Progenitor cell of endocrine pancreas (in vitro differentiated cells): ENCODE measurements at places on chromosomes 7 and 10.
A peak's percentile ranks its signal among the peaks of the same experiment; 100 is the strongest.

DNA sequence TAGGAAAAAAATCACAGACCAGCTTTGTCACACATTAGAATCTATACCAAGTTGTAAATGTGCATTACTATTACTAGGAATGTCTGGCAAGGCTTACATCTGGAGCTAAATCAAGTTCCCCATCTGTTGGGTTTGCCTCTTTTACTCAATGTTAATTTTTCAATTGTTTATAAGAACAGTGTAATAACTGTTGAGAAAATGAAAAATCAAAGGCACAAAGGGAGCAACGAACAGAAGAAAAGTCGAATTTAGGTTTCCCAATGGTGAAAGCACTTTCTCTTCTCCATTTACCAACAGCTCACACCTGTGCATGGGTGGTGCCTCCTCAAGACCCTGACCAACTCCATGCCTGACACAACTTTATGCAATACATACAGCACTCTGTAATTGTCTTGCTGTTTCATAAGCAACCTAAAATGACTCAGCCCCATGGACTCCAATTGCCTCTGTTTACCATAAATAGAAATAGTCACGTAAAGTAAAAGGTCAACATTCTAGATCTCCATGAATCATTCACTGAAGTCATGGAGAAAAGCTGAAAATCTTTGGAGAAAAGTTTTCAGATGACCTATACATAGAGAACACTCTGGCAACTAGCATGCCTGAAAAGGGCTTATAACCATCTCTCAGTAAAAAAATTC lies 95.5 kb upstream of the KCNIP2 start:
- no peaks in the 10 kb centered on the region for H3K27me3 ChIP-seq
- no peak overlapping the region for H3K4me3 ChIP-seq
- H3K4me1 ChIP-seq: peaks cover 1% of the 10 kb centered on the region
- peaks cover 4% of the 10 kb centered on the region for H3K36me3 ChIP-seq
- no peak for DNase-seq

DNA sequence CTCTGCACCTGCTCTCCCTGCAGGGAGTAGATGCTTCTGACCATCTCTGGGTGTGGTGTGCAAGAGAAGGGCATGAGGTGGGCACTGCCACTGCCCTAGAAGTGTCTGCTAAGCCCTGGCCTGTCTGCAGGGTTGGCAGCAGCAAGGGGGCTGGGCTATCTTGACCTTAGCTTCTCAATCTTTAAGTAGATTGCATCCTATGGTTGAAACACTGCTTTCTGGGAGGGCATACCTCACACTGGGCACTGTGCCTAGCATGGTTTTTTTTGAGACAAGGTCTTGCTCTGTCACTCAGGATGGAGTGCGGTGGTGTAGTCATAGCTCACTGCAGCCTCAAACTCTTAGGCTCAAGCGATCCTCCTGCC lies 54.9 kb downstream of the CLIP2 start:
- DNase-seq: no peak
- no peak overlapping the region for H3K4me3 ChIP-seq
- H3K4me1 ChIP-seq: no peaks in the 10 kb centered on the region
- H3K27me3 ChIP-seq: no peaks in the 10 kb centered on the region
- H3K36me3 ChIP-seq: peaks cover 9% of the 10 kb centered on the region
- H3K27ac ChIP-seq: no peak overlapping the region

DNA sequence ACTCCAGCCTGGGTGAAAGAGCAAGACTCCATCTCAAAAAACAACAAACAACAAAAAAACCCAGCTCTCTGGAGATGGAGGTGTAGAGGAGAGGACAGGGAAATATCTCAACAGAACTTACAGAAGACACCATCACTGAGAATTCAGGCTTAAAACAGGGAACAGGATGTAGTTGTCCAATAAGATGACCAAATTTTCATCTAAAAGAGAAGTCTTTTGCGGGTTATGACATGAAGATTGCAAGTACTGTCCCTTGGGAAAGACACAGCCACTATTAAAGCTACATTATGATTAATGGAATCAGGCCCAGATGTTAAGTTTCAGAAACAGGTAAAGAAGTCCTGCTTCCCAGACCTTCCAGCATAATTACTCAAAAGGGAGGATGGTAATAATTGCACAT lies 235.2 kb upstream of the NRP1 start:
- H3K27me3 ChIP-seq: peaks cover 4% of the 10 kb centered on the region
- H3K4me3 ChIP-seq: no peak overlapping the region
- H3K27ac ChIP-seq: no peak overlapping the region

GRCh38 chr10:137031-137430 lies 1.8 kb downstream of the ZMYND11 start:
- H3K4me3 ChIP-seq: peak overlapping the region; percentile 84
- H3K36me3 ChIP-seq: no peaks in the 10 kb centered on the region
- no peaks in the 10 kb centered on the region for H3K27me3 ChIP-seq
- H3K27ac ChIP-seq: no peak overlapping the region
- peaks cover 44% of the 10 kb centered on the region for H3K4me1 ChIP-seq
- DNase-seq: no peak

DNA sequence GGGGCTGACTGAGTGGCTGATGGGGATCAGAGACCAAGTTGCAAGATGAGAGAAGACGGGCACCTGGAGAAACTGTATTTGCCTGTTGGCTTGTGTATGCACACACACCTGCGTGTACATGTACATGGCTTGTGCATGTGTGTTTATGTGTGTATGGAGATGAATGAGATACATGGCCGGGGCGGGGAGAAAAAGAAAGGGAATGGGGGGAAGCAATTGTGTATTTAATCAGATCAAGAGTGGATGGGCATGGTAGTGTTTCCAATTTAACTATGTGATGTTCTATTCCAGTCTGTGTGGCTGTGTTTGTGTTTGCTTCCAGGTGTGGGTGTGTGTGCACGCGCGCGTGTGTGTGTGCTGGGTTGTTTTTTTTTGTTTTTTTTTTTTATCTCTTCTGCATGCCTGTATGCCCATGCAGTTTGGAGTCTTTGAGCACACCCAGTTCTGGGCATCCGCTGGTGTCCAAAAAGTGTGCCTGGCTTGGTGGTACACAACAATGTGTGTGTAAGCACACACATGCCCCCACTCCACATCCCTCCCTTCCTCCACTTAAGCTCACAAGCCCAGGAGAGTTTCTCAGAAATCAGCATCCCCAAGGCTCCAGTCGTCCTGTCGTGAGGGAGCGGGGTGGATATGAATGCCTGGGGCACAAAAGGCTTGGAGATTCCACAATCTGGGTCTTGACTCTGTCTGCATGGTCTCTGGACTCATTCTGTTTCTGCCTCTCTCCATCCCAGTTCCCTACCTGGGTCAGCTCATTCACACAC lies 2.5 kb upstream of the VGF start:
- H3K36me3 ChIP-seq: no peaks in the 10 kb centered on the region
- H3K4me3 ChIP-seq: no peak overlapping the region
- H3K27me3 ChIP-seq: peaks cover 74% of the 10 kb centered on the region
- H3K27ac ChIP-seq: peak overlapping the region; percentile 72
- H3K4me1 ChIP-seq: peaks cover 9% of the 10 kb centered on the region

GRCh38 chr7:35768346-35768745 lies 32.5 kb upstream of the SEPTIN7 start:
- H3K4me3 ChIP-seq: no peak overlapping the region
- H3K4me1 ChIP-seq: no peaks in the 10 kb centered on the region
- no peaks in the 10 kb centered on the region for H3K27me3 ChIP-seq
- no peak for DNase-seq

DNA sequence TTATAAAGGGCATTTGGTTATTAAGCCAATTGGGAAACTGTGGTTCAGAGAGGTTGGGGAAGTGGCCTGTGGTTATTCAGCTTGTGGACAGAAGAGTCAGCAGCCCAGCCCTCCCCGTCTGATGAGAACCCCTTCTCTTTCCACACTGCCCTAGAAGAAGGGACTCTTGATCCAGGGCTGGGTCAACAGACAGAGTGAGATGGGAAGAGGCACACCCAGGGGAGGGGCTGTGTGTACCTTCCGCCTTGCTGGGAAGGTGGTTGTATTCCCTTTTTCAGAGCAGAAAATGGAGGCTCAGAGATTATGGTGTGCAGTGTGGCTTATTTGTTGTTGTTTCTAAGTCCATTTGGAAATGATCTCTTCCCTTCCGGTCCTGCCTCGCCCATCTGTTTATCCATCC lies 103.4 kb downstream of the GRK5 start:
- H3K4me3 ChIP-seq: no peak overlapping the region
- H3K4me1 ChIP-seq: peaks cover 16% of the 10 kb centered on the region
- H3K36me3 ChIP-seq: no peaks in the 10 kb centered on the region
- DNase-seq: no peak

GRCh38 chr10:85458324-85458723 lies 908.3 kb downstream of the GRID1 start:
- no peak for DNase-seq
- no peaks in the 10 kb centered on the region for H3K4me1 ChIP-seq
- H3K4me3 ChIP-seq: no peak overlapping the region
- no peaks in the 10 kb centered on the region for H3K36me3 ChIP-seq

- DNase-seq: no peak
- no peak overlapping the region for H3K27ac ChIP-seq
- H3K4me1 ChIP-seq: peaks cover 5% of the 10 kb centered on the region
- no peak overlapping the region for H3K4me3 ChIP-seq
Measured at GRCh38 chr7:8254215-8254614, 7.8 kb downstream of the ICA1 start.

DNA sequence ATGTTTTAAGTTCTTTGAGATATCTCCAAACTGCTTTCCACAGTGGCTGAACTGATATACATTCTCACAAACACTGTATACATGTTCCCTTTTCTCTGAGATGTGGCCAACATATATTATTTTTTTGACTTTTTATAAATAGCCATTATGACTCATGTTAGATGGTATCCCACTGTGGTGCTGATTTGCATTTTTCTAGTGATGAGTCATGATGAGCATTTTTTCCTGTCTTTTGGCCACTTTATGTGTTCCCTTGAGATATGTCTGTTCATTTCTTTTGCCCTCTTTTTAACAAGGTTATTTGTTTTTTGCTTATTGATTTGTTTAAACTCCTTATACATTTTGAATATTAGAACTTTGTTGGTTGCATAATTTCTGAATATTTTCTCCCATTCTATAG lies 1055.1 kb downstream of the NXPH1 start:
- H3K4me1 ChIP-seq: peaks cover 3% of the 10 kb centered on the region
- no peaks in the 10 kb centered on the region for H3K27me3 ChIP-seq
- peaks cover 1% of the 10 kb centered on the region for H3K36me3 ChIP-seq
- no peak for DNase-seq
- H3K27ac ChIP-seq: no peak overlapping the region

- no peak for DNase-seq
- no peak overlapping the region for H3K27ac ChIP-seq
- H3K27me3 ChIP-seq: peaks cover 7% of the 10 kb centered on the region
- no peak overlapping the region for H3K4me3 ChIP-seq
- H3K36me3 ChIP-seq: peaks cover 13% of the 10 kb centered on the region
Measured at GRCh38 chr7:5441840-5442503, 18.3 kb upstream of the TNRC18 start.

- H3K27ac ChIP-seq: no peak overlapping the region
- DNase-seq: no peak
Measured at GRCh38 chr7:1892011-1892965, 222.2 kb downstream of the ELFN1 start.

- peaks cover 6% of the 10 kb centered on the region for H3K36me3 ChIP-seq
- DNase-seq: no peak
- H3K4me1 ChIP-seq: peaks cover 22% of the 10 kb centered on the region
- no peak overlapping the region for H3K27ac ChIP-seq
Measured at GRCh38 chr10:91925022-91925320, 1.4 kb downstream of the BTAF1 start.

- no peak overlapping the region for H3K27ac ChIP-seq
- no peak for DNase-seq
- H3K4me1 ChIP-seq: peaks cover 48% of the 10 kb centered on the region
- no peak overlapping the region for H3K4me3 ChIP-seq
Measured at GRCh38 chr7:69808391-69808790, 210.1 kb downstream of the AUTS2 start.

DNA sequence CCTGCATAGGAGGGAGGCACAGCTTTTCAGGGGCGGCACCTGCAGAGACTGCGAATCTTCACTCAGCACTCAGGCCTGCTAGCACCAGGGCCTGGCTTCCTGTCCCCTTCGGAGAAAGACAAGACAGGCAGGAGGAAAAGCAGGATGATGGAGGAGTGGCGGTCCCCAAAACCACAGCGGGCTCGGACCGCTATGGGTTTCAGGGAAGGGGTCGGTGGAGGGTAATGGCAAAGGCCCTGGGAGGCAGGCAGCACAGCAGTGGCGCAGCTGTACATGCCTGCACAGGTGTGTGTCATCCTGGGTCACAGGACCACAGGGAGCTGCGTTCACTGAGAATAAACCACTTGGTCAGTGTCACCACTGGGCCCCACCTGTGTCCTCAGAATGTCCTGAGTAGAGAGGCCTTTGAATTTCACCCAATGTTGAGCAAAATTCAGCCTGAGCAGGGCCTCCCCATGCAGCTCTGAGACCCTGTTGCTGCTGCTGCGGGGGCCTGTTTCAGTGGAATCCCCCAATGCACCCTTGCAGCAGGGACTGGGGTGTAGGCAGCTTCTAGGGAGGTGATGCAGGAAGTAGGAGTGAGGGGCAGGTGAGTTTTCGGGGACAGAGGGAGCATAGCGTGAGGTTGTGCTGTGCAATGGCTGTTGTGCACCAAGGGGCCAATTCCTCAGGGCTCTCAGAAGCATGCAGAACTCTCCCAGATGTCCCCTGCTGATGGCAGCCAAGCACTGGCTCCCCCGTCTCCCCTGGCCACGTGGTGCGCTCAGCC lies 90.6 kb upstream of the PPP2R2D start:
- H3K27ac ChIP-seq: no peak overlapping the region
- no peaks in the 10 kb centered on the region for H3K36me3 ChIP-seq
- no peak overlapping the region for H3K4me3 ChIP-seq
- peaks cover 26% of the 10 kb centered on the region for H3K27me3 ChIP-seq
- DNase-seq: peak; percentile 5
- H3K4me1 ChIP-seq: peaks cover 6% of the 10 kb centered on the region
